RWPE1 (cell line): ENCODE measurements at places on chromosomes 5 and 9.

- DNase-seq, result no peak
Observed at GRCh38 chr9:128657796-128658195, 1.1 kb upstream of the DYNC2I2 start.

- peak; percentile 53 for DNase-seq
Observed at GRCh38 chr5:147857302-147858129, 21.0 kb upstream of the SCGB3A2 start.

- DNase-seq, result no peak
Observed at GRCh38 chr5:180067986-180068385, 3.6 kb downstream of the RNF130 start.

GRCh38 chr5:177334781-177335700, 16.4 kb downstream of the LMAN2 start:
- DNase-seq, result no peak

- no peak for DNase-seq
Observed at GRCh38 chr5:156356238-156356637, 29.3 kb downstream of the SGCD start.

GRCh38 chr9:111187376-111187775, 142.6 kb downstream of the OR2K2 start:
- DNase-seq, result no peak

DNA sequence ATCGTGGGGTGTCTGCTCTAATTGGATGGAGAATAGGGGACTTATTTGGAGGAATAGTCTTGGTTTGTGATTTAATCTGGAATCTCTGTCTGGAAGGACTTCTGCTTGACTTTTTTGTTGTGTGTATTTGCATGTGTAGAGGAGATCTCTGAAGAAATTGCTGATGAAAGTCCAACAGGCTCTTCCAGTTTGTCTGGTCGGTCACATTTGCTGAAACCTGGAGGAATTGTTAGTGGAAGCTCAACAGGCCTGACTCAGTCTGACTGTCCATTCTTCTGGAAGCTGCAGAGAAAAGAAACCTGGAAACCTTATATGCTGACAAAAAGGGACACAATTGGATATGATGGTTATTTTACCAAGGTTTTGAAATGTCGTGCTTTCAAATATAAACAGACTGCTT, 33.4 kb upstream of the TENT2 start:
- DNase-seq, result no peak

DNA sequence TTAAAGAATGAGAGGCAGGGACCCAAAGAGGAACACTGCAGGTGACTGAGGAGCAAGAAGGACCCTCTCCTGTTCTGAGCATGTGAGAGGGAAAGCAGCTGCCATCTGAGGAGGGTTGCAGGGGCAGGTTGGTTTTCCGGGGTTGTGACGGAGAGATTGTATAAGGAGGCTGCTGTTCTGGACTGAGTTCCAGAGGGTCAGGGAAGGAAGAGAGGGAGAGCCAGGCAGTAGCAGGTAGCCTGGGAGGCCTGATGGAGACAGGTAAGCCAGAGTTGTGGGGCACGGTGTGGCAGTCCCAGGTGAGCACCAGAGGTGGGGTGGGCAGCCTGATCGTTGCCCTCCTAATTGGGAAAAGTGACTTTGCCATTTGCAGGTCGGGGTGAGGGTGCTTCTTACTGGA, 9.8 kb downstream of the CCT5 start:
- DNase-seq, result no peak

GRCh38 chr9:68951879-68952659, 61.8 kb downstream of the PRKACG start:
- no peak for DNase-seq

- DNase-seq, result no peak
Observed at GRCh38 chr5:151722546-151722945, 35.8 kb upstream of the SPARC start.
